ENCODE measurements at places on chromosomes 1 and 21. TPM values are rescaled to one million over a fixed set of nuclear protein-coding genes. Genes with fewer than 3 reads are reported as not detected.

- DNase-seq: no peak
Measured at GRCh38 chr1:55938376-55938850, 641.0 kb downstream of the PLPP3 start.

DNA sequence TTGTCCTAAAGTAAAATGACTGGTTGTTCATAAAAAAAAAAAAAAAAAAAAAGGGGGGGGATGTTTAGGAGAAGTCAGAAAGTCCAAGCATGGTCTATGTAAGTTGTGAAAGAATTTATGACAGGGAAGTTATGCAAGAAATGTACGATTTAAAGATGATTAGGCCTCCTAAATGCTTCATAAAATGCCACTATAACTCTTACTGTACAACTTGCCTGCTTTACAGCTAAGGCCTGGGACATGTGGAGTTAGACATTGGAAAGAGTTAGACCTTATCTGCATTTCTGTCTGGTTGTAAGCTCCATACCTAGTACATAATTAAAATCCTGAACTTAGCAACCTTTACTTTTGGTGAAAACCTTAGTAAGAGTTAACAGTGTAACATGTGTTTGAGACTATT is 150.0 kb downstream of the TPR start:
- no peak for DNase-seq

Gene PRAMEF1
- polyA plus RNA-seq: not detected

Gene CA6
- not detected for polyA plus RNA-seq

- DNase-seq: no peak
Measured at GRCh38 chr1:235998812-235999211, 66.1 kb downstream of the NID1 start.

DNA sequence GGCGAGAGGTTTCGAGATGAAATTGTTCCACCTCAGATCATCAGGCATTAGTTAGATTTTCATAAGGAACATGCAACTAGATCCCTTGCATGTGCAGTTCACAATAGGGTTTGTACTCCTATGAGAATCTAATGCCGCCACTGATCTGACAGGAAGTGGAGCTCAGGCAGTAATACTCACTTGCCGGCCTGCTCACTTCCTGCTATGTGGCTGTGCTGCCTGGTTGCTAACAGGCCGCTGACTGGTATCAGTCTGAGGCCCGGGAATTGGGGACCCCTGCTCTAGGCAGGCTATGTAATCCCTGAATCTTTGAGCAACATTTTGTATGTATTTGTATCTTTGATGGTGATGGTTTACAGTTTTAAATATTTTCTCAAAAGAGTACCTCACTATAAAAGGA is 32.5 kb downstream of the XKR8 start:
- no peak for DNase-seq

Gene MPL
- polyA plus RNA-seq: 0.56 TPM

Gene RBM11
- 4.4 TPM for polyA plus RNA-seq

DNA sequence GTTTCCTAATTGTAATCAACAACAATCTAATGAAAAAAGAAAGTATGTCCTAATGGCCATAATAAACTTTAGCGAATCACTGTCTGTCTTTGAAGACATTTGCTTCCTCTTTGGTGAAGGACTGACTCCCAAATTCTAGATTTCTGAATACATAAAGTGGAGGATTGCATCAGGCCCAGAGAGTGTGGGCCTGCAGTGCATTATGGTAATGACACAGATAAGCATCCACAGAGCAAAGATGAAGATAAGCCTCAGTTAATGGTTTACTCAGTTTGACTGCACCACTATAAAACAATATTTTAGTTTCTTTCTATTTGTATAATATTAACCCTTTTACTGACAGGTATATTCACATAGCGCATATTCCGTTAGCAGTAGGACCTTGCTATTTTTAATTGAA is 365.5 kb downstream of the KCTD3 start:
- no peak for DNase-seq

Gene LCE2C
- not detected for polyA plus RNA-seq

GRCh38 chr1:169906938-169907337 is 13.2 kb upstream of the SCYL3 start:
- DNase-seq: no peak

DNA sequence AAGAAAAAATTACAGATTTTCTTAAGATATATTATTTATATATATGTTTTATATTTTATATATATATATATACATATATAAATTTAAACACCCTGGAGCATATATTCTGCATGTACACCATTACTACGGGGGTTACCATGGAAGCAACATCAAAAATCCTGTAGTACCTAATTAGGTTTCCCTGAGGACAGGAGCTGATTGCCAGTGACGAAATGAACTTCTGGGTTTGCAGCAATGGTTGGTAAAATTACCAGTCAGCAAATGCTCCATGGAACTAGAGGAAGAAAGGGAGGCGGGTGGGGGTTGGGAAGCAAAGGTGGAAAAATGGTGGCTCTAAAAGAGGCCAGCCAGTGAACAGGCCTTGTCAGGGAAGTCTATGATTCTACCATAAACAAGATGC is 89.5 kb downstream of the KCNN3 start:
- no peak for DNase-seq

GRCh38 chr1:183583466-183583865 is 6.8 kb downstream of the NCF2 start:
- no peak for DNase-seq

Gene OR2L2
- polyA plus RNA-seq: 0.08 TPM

GRCh38 chr1:49435291-49435690 is 588.5 kb downstream of the AGBL4 start:
- no peak for DNase-seq

- DNase-seq: no peak
Measured at GRCh38 chr1:158586942-158587341, 7.2 kb upstream of the OR10X1 start.

Data from right renal pelvis (tissue), 4 donors.